ENCODE measurements at places on chromosomes 11 and 22.

DNA sequence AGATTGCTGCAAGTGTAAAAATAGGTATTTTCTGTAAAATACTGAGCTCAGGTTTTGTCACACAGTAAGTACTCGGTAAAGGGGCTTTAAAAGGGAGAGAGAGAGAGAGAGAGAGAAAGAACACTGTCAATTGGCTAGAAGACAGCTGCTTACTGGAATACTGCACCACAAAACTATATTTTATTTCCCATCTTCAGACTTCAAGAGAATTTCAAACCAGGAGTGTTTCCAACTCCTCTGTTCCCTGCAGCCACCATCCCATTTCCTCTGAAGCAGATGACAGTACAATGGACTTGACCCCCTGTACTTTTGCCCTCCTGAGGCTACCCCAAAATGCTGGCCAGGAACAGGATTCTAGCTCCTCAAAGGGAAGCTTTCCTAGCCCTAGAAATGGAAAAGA is 89.7 kb downstream of the RELT start:
- DNase-seq: no peak

GRCh38 chr11:109306322-109306721 is 115.7 kb upstream of the C11orf87 start:
- no peak for DNase-seq

DNA sequence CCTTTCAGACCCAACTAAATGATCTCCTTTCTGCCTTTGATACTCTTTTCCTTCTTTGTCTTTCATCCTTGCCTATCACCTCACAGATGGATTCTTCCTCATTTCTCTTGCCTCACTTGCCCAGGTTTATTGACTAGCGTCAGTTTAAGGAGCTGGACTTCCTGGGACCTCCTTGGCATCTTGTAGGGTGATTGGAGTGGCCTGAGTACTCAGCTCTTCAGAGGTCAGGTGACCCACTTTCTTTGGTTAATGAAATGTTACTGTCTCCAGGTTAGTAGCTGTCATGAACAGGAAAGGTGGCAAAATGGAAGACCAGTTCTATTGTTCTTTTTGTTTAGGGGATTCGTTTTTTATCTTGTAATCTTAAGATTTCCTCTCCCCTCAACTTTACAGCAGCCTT is 4.6 kb upstream of the BACE1-AS start:
- no peak for DNase-seq

DNA sequence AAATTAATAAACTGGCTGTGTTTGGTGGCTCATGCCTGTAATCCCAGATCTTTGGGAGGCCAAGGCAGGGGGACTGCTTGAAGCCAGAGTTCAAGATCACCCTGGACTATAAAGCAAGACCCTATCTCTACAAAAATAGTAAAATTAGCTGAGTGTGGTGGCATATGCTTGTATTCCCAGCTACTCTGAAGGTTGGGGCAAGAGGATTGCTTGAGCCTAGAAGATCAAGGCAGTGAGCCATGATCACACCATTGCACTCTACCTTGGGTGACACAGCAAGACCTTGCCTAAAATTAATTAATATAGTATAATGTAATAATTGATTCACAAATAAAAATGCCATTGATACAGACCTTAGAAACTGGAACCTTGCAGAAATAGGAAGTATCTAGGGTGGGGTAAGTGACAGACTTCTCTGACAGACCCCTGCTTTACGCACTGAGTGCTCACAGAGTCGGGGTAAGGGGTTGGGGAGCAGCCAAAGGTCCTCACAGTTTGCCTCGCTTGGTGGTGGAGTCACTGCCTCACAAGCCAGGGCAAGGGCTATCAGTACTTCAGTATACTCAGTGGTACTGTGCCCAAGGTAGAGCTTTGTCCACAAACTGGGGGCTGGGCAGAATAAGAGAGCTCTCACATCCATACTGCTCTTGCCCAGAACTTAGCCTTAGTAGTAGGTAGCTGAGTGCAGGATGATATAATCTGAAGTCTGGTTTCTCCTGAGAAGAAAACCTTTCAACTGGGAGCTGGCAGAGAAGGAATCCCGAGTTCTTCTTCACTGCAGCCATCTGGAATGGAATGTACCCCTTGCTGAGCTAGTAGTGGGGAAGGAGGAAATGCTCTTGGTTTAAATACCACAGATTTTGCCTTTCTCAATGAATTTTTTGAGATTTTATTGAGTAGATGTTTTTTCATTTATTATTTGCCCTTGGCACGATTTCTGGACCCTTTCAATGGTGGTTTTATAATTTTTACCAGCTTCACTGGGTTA is 65.5 kb downstream of the EMSY start:
- no peak for DNase-seq

DNA sequence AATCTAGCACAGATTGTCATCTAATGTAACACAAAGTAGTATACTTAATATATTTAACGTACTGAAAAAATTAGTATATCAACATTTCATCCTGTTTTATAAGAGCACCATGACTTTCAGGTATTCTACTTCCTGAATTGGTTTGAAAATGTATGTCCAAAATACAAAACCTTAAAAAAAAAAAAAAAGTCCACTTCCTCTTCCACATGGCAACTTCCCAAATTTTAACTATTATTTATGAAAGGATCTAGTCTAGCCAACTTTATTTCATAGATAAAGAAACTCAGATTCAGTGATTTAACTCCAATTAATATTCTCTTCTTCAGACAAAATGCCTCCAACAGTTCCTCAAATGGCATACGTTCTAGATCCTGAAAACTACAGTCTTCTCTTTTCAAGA is 44.0 kb downstream of the PIK3C2A start:
- DNase-seq: no peak

DNA sequence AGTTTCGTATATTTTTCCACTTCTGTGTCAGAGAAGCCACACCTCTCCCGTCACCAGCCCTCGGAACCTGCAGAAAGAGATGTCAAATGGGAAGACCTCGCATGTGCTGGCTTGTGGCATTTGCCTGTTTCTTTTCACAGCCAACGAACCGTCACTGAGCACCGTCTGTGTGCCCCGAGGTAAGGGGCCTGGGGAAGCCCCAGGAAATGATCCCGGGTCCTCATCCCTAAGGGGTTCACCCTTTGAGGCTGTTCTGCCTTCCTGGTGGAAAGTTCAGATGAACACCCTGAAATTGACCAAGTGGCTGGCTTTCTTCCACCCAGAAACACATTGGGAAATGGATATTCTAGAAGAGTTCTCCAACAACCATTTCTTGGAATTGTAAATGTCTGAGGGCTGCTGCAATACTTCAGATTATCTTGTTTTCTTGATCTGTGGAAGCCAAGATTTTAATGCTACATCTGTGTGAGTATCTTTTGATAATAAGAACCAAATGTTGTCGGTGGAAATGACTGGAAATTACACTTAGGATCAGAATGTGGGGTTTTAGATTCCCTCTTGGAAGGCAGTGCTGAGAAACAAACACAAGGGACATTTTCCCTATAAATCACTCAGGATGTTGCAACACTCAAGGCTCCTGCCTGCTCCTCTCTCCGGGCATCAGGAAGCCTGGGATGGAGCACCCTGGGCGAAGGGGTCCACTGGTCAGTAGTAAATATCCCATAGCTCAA is 37.6 kb downstream of the RIBC2 start:
- DNase-seq: no peak

DNA sequence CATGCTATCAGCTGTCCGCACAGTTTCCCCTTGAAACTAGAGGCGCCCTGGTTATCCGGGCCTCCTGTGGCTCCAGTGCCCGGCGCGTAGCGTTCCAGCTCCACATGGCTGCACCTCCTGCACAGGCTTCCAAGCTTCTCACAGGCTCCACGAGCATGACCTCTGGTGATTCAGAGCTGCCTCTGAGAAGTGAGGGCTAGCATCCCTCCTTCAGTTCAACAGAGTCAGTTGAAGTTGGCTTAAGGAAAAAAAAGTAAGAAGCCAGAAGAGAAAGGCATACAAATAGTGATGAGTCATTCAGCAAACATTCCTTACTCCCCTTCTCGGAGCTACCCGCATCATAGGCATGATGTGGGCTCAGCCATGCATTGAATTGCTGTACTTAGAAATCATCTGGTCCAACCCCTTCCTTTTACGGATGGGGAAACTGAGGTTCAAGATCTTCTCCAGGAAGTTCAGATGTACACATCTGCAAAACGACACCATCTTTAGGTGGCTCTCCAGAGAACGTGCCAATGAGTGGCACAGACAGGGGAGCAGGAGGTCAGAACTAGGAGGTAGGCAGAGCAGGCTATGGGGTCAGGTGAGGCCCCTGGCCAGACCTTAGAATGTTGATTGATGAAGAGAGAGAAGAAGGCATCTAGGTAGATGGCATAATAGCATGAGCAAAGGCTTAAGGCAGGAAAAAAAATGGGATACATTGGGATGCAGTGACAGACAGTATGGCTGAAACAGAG is 216.3 kb upstream of the TBCEL start:
- no peak for DNase-seq

Measured in activated T-cell treated with anti-CD3 and anti-CD28 coated beads for 4 hours (primary cell).